ENCODE measurements at places on chromosomes 7 and 10. TPM values are rescaled to one million over a fixed set of nuclear protein-coding genes. Genes with fewer than 3 reads are reported as not detected.

PAPOLB gene
- 0.40 TPM for total RNA-seq

ASAH2 gene
- total RNA-seq, result 0.81 TPM

CRHR2 gene
- not detected for total RNA-seq

RAPGEF5 gene
- 76.6 TPM for total RNA-seq

CPA4 gene
- not detected for total RNA-seq

YWHAG gene
- 37.4 TPM for total RNA-seq

Data from thyroid gland (tissue), 4 donors.